HepG2 (cell line): ENCODE measurements at places on chromosomes 7 and 10. TPM values are rescaled to one million over a fixed set of nuclear protein-coding genes. Genes with fewer than 3 reads are reported as not detected.

- no peak for DNase-seq
These were observed 34.4 kb downstream of the PITRM1 start for GRCh38 chr10:3137958-3138726.

IQUB gene
- total RNA-seq = 0.07 and 0.31 TPM in 2 replicates

- DNase-seq = no peak
These were observed 36.0 kb upstream of the DGKI start for GRCh38 chr7:137882806-137883205.

DNA sequence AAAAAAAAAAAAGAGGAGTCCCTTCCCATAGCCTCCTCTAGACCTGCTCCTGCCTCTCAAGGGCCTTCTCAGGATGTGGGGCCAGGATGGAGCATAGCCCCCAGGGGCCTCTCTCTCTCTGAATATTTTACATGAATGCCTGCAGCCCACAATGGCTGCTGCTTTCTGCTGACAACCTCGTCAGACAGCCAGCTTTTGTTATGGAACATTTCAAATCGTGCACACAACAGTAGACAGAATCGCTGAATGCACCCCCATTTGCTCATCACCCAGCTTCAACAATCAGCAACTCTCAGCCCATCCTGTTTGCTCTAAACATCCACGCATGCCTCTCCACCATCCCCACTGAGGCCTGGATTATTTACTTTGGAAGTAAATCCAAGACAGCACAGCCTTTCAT, 5.4 kb downstream of the PLAC9 start:
- no peak for DNase-seq

MMRN2 gene
- total RNA-seq = 0.04 TPM in 1 of 2 replicates, not detected in the other
